ENCODE measurements at places on chromosomes 1 and 21. TPM values are rescaled to one million over a fixed set of nuclear protein-coding genes. Genes with fewer than 3 reads are reported as not detected.

- DNase-seq, result no peak
Measured at GRCh38 chr1:30850607-30851006, 58.0 kb downstream of the SDC3 start.

DNA sequence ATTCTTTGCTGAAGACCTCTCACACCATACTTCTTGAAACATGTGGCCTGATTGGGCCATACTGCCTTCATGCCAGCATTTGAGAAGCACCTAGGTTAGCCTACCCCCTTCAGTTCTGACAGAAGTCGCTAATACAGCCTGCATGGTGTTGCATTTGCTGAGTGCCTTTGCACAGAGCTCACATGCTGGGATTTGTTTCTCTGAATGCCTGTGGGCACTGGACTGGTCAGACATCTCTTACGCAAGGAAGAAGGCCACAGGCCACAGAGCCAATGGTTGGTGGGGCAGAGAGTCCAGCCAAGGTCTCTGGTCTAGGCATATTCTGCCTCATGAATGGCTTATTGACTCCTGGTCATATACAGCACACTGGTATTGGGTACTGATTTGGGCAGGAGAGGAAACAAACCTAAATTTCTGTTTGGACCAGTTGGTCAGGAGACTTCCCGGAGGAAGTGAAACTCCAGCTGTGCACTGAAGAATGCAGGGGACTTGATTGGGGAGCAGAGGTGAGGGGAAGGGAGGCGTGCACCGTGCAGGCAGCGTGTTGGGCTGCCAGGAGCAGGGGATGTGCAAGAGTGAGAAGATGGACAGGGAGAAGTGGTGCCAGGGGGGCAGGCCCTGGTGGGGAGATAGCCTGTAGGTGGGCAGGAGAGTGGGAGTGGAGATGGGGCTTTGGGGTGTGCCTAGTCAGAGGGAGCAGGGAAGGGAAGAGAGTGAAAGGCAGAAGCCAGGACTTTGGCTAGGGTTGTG, 18.1 kb downstream of the URB2 start:
- no peak for DNase-seq

- DNase-seq, result no peak
Measured at GRCh38 chr1:2236695-2237677, 8.9 kb downstream of the SKI start.

DNA sequence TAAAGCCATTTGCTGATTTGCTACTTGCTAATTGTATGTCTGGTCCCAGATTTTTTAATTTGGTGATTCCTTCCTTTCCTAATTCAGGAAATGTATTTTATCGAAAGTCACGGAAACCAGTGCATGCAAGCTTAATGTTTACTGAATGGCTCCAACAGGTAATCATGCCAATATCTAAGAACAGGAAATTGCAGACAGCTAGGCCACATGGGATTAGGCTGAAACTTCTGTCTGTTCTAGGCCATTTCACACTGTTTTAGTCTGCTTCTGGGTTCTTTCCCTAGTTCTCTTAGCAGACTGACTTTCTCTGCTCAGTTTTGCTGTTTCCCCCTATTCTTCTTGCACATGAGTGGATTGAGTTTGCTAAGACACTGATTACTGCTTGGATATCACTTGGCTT, 111.4 kb downstream of the NTNG1 start:
- no peak for DNase-seq

GRCh38 chr1:4172644-4173599, 272.9 kb upstream of the C1orf174 start:
- no peak for DNase-seq

DNA sequence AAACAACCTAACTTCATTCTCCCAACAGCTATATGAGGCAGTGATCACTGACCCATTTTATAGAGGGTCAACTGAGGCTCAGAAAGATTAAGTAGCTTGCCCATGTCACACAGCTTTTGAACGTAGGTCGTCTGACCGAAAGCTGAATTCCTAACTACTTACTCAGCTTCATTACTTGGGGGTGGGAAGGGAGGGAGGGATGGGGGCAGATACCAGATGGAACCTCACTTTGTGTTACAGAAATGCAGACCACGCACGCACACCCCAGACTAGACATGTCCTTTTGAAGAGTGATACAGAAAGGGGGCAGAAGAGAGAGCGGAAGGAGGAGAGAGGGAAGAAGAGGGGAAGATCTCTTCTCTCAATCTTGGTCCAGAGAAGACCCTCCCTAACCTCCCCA, 2.3 kb downstream of the ADGRB2 start:
- no peak for DNase-seq

DNA sequence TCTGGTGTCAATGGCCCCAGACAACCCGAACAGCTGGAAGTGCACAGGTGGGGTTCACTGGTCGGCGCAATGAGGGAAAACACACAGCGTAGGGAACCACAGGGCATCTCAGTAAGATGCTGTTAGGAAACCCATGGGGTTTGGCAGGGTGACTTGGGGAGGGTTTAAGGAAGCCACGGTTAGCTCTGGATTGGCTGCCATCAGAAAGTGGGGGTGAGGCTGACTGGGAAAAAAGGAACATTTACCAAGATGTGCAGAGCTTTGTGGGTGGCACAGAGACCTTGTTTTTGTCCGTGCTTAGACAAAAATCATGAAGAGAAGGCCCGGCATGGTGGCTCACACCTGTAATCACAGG, 11.0 kb downstream of the ALDH4A1 start:
- DNase-seq, result no peak

DNA sequence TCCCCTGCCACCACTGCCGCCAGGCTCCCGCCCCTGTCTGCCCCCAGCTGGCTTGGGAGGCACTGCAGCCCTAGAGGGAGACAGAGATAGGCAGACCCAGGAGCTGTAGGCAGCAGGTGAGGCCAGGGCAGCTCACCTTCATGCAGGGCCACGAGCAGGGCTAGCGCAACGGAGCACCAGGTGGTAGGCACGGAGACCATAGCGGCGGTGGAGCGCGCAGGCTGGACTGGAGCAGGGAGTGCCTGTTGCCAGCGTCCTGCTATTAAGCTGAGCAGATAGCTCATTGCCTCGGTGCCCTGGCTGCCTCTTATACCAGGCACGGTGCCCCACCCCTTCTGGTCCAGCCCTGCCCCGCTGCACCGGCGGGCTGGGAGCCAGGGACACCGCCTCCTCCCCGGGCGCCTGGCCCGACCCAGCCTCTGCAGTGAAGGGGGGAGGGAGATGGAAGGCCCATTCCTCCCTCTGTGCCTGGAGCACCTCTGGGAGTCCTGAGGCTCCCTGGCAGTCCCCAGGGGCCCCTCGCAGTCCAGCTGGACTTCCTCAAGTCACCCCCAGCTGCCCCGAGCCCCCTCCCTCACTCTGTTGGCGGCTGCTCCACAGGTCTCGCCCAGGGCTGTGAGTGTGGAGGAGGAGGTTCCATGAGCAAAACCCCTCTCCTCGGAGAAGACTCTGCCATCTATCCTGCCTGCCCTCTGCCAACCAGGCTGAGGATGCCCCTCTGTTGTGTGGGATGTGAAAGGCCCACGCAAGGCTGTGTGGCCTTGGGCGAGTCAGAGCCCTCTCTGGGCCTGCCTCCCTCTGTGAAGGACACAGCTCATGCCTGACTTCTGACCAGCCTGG, at the start of gene EDN2:
Gene EDN2 (minus strand): TSS at position 282 of the 840 bp plus-strand sequence. CDS start 82 bp downstream, at position 200.
- no peak for DNase-seq

DNA sequence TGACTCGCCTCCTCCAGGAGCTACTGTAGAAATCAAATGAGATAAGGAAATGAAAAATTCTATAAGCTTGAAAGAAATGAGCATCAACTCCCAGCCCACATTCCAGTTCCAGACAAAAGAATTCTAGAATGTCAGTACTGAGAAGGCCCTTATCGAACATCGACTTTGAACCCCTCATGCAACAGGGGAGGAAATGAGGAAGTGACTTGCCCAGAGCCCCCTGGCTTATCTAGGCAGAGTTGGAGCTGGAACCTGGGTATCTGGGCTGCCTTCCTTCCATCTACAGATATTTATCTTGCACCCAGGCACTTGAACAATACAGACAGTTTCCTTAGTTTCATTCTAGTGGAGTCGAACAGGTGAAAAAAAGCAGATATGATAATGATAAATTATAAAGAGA, 22.3 kb downstream of the MECR start:
- DNase-seq, result no peak

Gene PARS2
- total RNA-seq, result 3.4 TPM

Gene LCE1C
- total RNA-seq, result not detected

Gene C2CD2
- total RNA-seq, result 6.7 TPM
